ENCODE measurements at places on chromosomes 12 and 14.

GRCh38 chr14:90301668-90302090 is 30.1 kb downstream of the NRDE2 start:
- peak; percentile 86 for DNase-seq

DNA sequence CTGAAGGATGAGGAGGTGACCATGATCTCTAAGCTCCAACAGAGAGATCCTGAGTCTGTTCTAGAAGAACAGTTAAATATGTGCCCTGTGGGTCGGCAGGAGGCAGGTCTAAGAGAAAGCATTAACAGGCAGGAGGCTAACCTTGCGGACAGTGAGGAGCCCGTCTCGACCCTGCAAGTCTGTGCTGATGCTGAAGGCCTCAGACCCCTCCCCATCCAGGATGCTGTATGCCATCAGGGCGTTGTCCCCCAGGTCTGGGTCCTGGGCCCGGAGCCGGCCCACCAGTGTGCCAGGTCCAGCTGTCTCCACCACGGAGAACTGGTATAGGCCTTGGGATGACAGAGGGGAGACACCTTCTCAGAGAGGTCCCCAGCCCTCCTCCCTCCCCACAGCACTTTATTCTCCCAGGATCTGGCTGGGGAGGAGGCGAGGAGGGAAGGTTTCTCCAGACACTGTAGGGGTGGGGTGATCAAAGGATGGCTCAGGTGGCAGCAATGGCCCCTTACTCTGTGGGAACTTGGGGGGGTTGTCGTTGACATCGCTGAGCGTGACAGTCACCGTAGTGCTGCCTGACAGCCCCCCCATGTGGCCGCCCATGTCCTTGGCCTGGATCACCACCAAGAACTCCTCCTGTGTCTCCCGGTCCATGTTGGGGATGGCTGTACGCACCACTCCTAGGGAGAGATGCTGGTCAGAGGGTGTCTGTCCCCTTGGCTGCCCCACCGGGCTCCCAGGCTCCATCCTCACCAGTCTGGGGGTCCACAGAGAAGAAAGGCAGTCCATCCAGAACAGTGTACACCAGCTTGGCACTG is 3.1 kb downstream of the CDH24 start:
- DNase-seq: no peak

DNA sequence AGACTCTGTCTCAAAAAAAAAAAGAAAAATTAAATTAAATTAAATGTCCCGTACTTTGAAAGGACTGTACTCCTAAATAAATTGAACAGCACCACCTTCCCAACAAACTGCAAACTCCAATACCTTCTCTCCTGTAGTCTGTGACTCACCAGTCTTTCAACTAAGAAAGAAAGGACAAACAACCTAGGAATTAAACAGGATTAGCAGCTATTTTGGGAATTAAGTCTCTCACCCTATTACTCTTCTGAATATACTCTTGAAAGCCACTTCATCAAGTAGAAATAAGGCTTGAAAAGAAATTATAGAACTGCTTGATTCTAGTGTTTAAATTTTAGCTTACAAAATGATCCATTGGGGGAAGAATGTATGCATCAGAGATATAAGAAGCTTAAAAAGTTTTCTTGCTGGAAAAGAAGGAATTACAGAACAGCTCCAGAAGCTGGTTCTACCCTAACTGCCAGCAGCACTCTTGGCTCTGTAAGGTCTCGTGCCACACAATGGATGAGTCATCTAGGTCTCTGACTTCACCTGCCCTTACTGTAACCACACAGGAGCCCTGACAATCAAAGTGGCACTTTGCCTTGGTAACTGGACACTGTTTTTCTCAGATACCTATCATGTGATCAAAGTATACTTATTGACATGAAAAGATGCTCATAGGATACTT is 57.0 kb upstream of the CERS5 start:
- DNase-seq: no peak

DNA sequence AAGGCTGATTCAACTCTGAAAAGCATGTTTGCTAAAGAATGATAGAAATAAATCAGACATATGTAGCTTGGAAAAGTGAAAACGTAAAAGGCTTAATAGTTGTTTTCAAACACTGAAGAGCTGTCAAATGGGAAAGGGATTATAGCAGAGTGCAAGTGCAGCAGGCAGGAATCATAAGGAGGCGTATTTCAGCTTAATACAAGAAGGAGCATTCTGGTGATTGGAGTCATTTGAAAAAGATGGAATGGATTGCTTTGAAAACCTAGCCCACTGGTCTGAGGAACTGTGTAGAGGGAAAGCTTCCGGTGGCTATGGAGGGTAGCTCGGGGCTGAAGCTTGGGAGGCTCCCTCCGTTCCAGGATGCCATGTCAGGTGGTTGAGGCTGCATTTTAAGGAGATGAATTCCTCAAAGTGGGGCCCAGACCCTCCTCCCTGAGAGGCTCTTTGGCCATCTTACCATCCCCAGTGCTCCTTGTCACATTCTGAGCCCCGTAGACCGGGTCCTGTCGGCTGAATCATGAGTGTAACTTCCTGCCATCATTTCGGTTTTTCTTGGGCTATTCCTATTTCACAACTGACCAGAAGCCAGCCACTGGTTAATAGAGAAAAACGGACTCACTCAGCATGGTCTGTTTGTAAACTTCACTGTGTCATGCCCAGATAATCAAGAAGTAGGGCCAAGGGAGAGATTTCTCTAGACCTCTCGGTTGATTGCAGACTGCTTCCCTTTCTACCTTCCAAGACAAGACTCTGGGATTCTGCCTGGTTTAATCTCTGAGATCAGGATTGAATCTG is 6.5 kb downstream of the WNT5B start:
- DNase-seq: peak; percentile 57

DNA sequence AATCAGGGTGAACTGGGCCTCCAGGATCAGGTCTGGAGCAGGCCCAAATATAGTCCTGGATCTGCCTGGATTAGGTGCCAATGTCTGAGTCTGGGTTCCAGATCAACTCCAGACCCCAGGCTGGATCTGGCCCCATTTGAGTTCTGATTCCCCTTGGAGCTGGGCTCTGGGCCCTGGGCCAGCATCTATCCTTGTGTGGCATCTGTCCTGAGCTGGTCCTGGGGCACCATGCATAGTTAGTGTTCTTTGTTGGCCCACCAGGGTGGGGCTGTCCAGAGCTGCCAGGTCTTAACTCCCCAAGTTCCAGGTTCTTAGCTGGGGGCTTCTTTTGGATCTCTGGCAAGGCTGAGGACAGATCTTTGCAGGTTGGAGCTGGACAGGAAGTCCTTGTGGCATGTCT is 11.0 kb upstream of the ZNF385A start:
- DNase-seq: no peak

- no peak for DNase-seq
Measured at GRCh38 chr12:87142342-87142741, 886.2 kb upstream of the MGAT4C start.

DNA sequence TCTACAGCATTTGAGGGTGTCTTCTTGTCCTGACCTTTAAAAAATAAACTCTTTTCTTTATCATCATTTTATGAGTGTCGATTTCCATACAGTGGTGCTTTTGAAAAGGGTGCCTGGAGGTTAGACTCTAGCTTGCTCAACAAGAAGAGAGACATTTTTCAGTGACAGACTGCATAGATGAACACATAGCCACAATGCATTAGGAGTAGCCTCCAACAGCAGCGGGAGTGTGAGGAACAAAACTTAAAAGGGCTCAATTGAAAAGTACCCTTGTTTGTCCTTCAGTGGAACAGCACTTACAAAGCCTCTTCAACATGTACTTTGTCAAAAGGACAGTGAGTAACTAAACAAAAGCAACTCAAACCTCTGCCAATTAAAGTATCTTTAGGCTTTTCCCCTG is 119.3 kb downstream of the SOX5 start:
- DNase-seq: no peak

DNA sequence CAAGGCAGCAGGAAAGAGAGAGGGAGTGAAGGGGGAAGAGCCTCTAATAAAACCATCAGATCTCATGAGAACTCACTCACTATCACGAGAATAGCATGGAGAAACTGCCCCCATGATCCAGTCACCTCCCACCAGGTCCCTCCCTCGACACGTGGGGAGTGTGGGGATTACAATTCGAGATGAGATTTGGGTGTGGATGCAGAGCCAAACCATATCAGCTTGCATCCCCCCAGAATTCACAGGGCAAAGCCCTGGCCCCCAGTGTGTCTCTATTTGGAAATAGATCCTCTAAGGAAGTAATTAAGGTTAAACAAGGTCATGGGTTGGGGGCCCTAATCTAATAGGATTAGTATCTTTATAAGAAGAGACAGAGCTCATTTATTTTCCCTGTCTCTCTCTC is 56.1 kb upstream of the TCL1A start:
- no peak for DNase-seq

GRCh38 chr12:1262011-1262410 is 271.0 kb downstream of the ERC1 start:
- no peak for DNase-seq

DNA sequence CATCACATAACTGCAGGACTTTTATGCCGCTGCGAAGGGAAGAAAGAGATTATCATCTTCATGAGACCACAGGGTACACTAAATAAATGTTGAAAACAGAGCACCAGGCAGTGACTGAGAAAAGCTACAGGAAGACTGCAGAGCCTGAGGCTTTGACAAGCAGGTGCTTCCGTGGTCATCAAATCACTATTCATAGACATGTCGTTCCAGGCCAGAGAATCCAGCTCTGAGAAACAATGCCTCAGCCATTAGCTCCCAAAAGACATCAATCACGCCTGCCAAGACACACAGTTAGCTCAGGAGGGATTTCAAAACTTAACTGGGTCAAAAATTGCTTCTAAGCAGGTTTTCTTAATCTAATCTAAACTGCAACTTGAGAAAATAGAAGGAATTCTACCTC is 47.2 kb upstream of the GARIN6 start:
- no peak for DNase-seq

GRCh38 chr14:74392616-74393570 is 33.1 kb downstream of the SYNDIG1L start:
- DNase-seq: no peak

- DNase-seq: peak; percentile 79
Measured at GRCh38 chr14:71290960-71291466, 383.8 kb downstream of the PCNX1 start.

DNA sequence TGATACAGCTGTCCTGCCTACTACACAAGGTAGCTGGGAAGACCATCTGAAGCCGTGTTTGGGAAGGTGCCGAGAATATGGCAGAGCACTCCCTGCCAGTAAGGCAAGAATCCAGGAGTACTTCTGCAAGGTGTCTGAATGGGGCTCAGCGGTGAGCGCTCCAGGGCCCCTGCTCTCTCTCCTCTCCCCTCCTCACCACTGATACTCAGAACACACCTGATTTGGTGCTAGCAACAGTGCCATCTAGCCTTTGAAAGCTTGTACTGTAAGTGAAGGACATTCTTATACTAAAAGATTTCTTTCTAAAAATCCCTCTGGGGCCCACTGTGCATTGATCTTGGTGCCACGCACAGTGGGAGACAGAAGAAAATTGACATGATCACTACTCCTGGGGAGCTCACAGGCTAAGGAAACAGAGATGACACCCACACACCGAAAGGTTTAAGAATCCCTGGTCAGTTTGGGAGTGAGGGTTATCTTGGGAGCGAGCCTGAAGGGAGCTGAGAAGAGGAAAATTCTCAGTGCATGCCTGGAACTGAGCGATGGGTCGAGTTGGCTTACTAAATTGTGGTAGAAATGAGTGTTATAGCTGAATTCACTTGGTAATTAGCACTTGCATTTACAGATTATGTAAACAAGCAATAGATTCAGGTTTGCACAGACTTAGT is 216.9 kb downstream of the NTF3 start:
- DNase-seq: no peak

GRCh38 chr12:95326445-95326844 is 108.8 kb downstream of the VEZT start:
- DNase-seq: peak; percentile 92

- no peak for DNase-seq
Measured at GRCh38 chr14:78153064-78153341, 17.2 kb upstream of the NRXN3 start.

DNA sequence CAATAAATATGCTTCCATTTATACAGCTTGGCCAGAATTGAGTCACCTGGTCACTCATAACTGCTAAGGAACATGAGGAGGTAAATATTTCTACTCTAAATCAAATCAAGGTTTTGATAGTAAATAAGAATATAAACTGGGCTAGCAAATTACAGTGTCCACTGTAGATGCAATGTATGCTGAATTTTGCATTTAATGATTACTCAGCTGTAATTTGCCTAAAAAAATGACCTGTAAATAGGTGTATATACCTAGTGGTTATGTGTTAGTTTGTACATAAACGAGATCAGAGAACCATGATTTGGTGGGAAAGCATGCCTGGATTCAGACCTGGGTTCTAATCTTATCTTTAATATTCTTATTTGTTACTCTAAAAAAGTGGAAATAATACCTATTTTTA is 76.6 kb upstream of the CNTN1 start:
- DNase-seq: no peak

All from amniotic epithelial cell (primary cell).